ENCODE measurements at places on chromosomes 3 and 15.

- H3K4me1 ChIP-seq = peaks cover 2% of the 10 kb centered on the region
- H3K4me3 ChIP-seq = no peak overlapping the region
- no peak overlapping the region for H3K27ac ChIP-seq
- peaks cover 3% of the 10 kb centered on the region for H3K27me3 ChIP-seq
Observed at GRCh38 chr3:5607581-5607980, 420.1 kb downstream of the EDEM1 start.

- no peak overlapping the region for H3K4me3 ChIP-seq
- H3K36me3 ChIP-seq = no peaks in the 10 kb centered on the region
Observed at GRCh38 chr3:107629566-107629965, 106.8 kb downstream of the BBX start.

DNA sequence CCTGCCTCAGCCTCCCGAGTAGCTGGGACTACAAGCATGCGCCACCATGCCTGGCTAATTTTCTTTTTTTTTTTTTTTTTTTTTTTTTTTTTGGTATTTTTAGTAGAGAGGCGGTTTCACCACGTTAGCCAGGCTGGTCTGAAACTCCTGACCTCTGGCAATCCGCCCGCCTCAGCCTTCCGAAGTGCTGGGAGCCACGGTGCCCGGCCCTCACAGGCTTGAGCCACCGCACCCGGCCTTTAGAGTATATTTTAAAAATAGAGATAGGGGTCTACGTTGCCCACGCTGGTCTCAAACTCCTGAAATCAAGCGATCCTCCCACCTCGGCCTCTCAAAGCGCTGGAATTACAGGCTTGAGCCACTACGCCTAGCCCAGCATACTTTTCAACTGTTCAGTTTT lies 93.4 kb upstream of the CHD2 start:
- no peaks in the 10 kb centered on the region for H3K27me3 ChIP-seq
- no peak overlapping the region for H3K4me3 ChIP-seq
- peaks cover 19% of the 10 kb centered on the region for H3K4me1 ChIP-seq
- DNase-seq = no peak
- H3K27ac ChIP-seq = no peak overlapping the region

- no peaks in the 10 kb centered on the region for H3K36me3 ChIP-seq
- DNase-seq = no peak
- H3K4me1 ChIP-seq = peaks cover 2% of the 10 kb centered on the region
- no peak overlapping the region for H3K4me3 ChIP-seq
- H3K27me3 ChIP-seq = no peaks in the 10 kb centered on the region
Observed at GRCh38 chr3:99505646-99506269, 132.6 kb upstream of the COL8A1 start.

- no peak overlapping the region for H3K27ac ChIP-seq
- DNase-seq = no peak
- peaks cover 7% of the 10 kb centered on the region for H3K27me3 ChIP-seq
- H3K36me3 ChIP-seq = no peaks in the 10 kb centered on the region
- H3K4me3 ChIP-seq = no peak overlapping the region
Observed at GRCh38 chr3:185645596-185646381, 59.7 kb downstream of the SENP2 start.

- H3K36me3 ChIP-seq = no peaks in the 10 kb centered on the region
- no peak overlapping the region for H3K4me3 ChIP-seq
- DNase-seq = no peak
- H3K4me1 ChIP-seq = no peaks in the 10 kb centered on the region
- H3K27ac ChIP-seq = no peak overlapping the region
Observed at GRCh38 chr15:57554063-57554811, 37.5 kb upstream of the MYZAP start.

DNA sequence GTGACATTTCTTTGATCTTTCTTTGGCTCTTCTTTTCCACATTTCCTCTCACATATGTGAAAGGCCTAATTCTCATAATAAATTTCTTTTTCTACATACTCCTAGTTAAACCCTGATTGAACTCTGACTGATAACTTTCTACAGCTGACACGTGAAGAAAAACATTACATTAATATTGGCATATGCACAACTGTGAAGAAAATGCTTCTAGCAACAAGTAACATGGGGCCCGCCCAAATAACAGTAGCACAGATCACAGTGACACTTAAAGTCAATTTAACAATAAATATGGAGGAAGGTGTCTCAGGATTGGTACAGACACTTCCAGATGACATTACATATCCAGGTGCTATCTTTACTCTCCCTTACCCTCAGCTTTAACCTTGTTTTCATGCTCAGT lies 317.6 kb upstream of the ZNF385D start:
- H3K27me3 ChIP-seq = no peaks in the 10 kb centered on the region
- H3K4me3 ChIP-seq = no peak overlapping the region
- no peaks in the 10 kb centered on the region for H3K36me3 ChIP-seq
- DNase-seq = no peak
- no peaks in the 10 kb centered on the region for H3K4me1 ChIP-seq

GRCh38 chr15:45810201-45810600 lies 175.4 kb downstream of the SQOR start:
- peaks cover 8% of the 10 kb centered on the region for H3K27me3 ChIP-seq
- no peak overlapping the region for H3K27ac ChIP-seq
- H3K4me3 ChIP-seq = no peak overlapping the region
- H3K4me1 ChIP-seq = no peaks in the 10 kb centered on the region
- DNase-seq = no peak

DNA sequence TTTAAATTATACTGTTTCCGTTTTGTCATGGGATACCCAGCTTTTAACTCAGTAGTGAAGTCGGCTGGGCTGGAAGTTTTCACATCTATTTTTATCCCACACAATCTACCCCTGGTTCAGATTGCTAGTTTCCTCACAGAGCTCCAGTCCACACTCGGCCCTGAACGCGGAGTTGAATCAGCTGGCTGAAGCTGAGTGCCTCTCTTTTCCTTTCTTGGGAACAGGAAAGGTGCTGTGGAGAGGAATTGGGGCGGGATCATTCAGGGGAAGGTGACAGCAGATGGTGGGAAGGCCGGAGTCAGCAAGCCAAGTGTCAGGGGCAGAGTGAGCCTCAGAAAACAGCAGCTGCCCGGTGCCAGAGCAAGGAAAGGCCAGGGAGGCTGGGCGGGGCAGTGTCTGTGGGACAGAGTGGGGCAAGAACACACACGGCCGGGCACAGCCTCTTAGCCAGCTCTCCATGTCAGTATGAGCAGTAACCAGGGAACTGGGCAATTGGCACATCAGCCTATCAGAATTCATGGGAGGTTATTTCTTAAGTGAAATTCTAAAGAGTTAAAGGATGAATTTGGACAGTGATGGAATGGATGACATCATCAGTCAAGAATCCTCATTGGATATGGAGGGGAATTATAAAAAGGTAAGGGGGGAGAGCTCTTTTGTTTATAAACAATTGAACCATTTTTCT lies 135.7 kb upstream of the IL12A start:
- H3K36me3 ChIP-seq = no peaks in the 10 kb centered on the region
- H3K27me3 ChIP-seq = peaks cover 6% of the 10 kb centered on the region
- H3K4me1 ChIP-seq = peaks cover 6% of the 10 kb centered on the region
- no peak for DNase-seq

DNA sequence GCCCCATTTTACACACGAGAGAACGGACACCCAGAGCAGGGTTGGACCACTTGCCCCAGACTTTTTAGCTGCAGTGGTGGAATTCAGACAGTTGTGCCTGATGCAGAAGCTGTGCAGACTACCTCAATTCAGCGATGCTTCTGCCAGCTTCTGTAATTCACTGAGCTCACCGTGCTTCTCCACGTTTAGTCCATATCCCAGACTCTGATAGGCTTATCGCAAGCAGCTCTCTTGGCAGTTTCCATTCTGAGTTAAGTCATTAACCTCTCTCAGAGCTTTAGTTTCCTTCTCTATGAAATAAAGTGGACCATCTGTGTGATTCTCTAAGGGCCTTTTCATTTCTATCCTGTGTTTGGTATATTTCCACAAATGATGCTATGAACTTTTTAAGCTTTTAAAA lies 37.1 kb downstream of the ABHD17C start:
- no peaks in the 10 kb centered on the region for H3K4me1 ChIP-seq
- no peaks in the 10 kb centered on the region for H3K36me3 ChIP-seq
- H3K27me3 ChIP-seq = no peaks in the 10 kb centered on the region
- no peak for DNase-seq
- H3K27ac ChIP-seq = no peak overlapping the region
- H3K4me3 ChIP-seq = no peak overlapping the region

DNA sequence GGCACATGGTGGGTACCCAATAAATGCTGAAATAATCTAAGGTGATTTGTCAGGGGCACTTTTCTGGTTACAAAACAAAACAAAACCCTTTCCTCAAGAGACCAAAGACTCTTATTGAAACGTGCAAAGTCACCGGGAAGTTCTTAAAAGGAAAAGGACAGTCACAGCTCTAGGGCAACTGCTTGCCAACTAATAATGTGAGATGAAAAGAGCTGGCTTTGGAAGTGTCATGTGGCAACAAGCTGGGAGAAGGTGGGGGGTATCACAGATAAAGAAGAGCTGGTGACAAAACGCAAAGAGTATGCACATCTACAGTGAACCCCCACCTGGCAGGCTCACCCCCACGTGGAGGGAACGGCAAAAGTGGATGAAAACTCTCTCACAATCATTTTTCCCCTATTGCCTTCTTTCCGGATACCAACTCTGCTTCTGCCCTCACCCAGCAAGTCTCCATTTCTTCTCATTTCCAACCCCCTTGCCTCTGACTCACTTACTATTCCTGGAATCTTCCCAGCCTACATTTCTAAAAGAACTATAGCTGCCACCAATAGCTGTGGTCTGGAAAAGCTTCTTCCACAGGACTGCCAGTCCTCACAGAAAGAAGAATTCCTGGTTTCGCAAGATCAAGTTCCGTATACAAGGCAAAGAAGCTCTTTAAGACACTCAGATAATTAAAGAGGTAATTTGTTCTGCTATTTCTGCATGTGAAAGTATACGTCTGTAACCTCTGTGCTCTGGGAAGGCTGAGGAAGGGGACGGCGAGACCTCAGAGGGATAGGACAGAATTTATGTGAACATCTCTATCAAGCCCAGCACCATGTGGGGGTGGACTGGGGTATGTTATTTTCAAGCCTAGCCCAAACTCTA lies 21.8 kb upstream of the ANPEP start:
- peaks cover 34% of the 10 kb centered on the region for H3K36me3 ChIP-seq
- H3K27me3 ChIP-seq = no peaks in the 10 kb centered on the region
- H3K4me1 ChIP-seq = peaks cover 6% of the 10 kb centered on the region
- DNase-seq = no peak
- H3K27ac ChIP-seq = no peak overlapping the region

DNA sequence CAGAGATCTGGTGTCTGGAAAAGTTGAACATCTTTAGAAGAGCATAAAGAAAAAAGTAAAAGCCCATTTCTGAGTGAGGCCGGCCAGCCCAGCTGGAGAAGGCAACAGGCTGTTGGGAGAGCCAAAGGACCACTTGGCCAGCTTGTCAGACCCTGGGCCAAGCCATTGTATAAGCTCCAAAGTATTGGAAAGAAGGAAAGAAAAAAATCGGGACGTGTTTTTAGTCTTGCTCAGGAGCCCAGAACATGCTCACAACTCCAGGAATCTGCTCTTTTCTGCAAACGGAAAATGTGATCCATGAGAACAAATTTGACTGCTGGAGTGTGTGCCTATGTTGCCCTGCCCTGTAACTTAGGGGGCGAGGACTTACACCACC lies 10.4 kb upstream of the CLPX start:
- no peak overlapping the region for H3K4me3 ChIP-seq
- H3K27ac ChIP-seq = no peak overlapping the region
- H3K27me3 ChIP-seq = peaks cover 1% of the 10 kb centered on the region
- no peaks in the 10 kb centered on the region for H3K36me3 ChIP-seq
- peaks cover 8% of the 10 kb centered on the region for H3K4me1 ChIP-seq
- DNase-seq = no peak

- H3K27ac ChIP-seq = no peak overlapping the region
- H3K4me3 ChIP-seq = no peak overlapping the region
- DNase-seq = no peak
- H3K27me3 ChIP-seq = peaks cover 1% of the 10 kb centered on the region
Observed at GRCh38 chr3:908839-909238, 184.0 kb upstream of the CNTN6 start.

- H3K36me3 ChIP-seq = no peaks in the 10 kb centered on the region
- peaks cover 5% of the 10 kb centered on the region for H3K4me1 ChIP-seq
- no peak overlapping the region for H3K4me3 ChIP-seq
- no peak overlapping the region for H3K27ac ChIP-seq
- DNase-seq = no peak
Observed at GRCh38 chr3:100653604-100654294, 44.3 kb downstream of the ADGRG7 start.

DNA sequence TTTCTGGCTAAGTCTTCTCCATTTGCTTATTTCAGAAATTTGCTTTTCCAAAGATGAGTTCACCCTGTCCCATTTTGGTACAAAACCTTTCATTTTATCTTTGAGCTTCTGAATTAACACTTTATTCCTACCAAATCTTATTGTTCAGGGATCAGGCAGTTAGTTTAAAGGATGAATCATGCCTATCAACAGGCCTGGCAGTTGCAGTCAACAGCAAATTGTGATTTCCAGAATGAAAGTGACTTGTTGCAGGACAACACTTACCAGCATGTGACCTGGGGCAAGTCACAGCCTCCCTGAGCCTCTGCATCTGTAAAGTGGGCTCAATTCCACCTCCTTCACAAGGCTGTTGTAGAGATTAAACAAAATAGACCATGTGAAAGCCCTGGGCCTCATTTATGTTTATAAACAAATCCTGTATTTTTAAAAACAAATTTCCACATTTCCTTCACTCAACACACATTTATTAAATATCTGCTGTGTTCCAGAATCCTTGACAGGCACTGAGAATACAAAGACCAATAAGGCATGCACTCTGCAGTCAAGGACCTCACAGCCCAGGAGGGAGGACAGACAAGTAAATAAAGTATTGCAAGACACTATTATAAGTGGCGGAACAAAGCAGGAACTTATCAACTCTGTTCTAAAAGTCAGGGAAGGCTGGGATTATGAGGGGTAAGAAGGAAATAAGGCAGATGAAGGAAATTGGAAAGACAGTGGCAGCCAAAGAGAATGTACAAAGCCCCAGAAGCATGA lies 359.1 kb upstream of the IL12A start:
- no peak for DNase-seq
- H3K4me3 ChIP-seq = no peak overlapping the region
- H3K27me3 ChIP-seq = no peaks in the 10 kb centered on the region
- no peaks in the 10 kb centered on the region for H3K36me3 ChIP-seq

GRCh38 chr15:57334257-57334656 lies 42.0 kb upstream of the CGNL1 start:
- H3K27ac ChIP-seq = no peak overlapping the region
- peaks cover 5% of the 10 kb centered on the region for H3K4me1 ChIP-seq
- no peak for DNase-seq
- H3K4me3 ChIP-seq = no peak overlapping the region
- no peaks in the 10 kb centered on the region for H3K36me3 ChIP-seq

DNA sequence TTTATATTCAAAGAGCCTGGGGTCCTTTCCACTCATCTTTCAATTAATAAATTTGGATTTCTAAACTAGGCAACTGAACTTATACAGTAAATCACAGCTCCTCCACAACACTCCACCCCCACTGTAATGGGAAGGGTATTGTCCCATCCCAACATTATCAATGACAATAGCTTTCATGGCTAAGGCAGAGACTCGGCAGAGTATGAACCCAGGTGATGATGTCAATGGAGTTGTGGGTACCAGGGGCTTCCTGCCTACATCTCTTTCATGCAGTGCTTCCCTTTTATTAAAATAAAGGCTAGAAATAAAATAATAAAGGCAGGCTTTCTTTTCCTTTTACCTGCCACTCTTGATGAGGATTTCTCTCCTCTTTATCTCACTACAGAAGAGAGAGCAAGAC lies 109.5 kb downstream of the ADAM10 start:
- no peaks in the 10 kb centered on the region for H3K27me3 ChIP-seq
- H3K27ac ChIP-seq = no peak overlapping the region
- no peaks in the 10 kb centered on the region for H3K4me1 ChIP-seq
- DNase-seq = no peak

GRCh38 chr3:184574515-184575417 lies 13.2 kb downstream of the EPHB3 start:
- peaks cover 7% of the 10 kb centered on the region for H3K4me1 ChIP-seq
- no peaks in the 10 kb centered on the region for H3K36me3 ChIP-seq
- H3K27me3 ChIP-seq = peaks cover 28% of the 10 kb centered on the region
